ENCODE measurements at places on chromosomes 3 and 15.

DNA sequence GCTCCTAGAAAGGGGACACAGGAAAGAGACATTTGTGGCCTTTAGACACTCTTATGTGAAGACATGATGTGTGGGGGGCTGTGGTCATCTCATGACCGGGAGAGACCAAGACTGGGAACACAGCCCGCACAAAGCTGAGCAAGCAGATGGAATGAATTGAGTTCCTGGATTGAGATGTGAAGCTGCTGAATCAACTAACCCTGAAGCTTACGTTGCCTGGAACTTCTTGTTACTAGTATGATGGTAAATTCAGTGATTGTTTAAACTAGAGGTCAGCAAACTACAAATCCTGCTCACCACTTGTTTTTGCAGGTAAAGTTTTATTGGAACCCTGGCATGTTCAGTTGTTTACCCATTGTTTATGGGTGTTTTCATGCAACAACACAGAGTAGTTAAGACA lies 83.4 kb upstream of the BHLHE40 start:
- DNase-seq, result no peak

- DNase-seq, result no peak
Measured at GRCh38 chr3:102161384-102162006, 273.3 kb upstream of the ZPLD1 start.

DNA sequence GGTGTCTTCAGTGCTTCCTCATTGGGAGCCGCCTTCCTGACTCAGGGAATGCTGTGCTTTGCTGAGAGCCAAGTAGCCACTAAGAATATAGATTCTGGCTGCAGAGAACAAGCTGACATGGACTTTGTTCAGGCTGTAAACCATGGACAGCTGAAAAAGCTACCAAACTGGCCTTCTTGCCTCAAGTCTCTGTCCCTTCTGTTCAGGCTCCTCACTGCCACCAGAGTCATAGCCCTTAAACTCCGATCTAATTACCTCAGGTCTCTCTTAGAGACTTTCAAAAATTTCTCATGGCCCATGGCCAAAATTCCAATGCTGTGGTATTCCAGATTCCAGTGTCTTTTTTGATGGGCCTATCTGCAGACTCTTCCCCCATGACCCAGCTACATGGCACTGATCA lies 19.4 kb upstream of the PTX3 start:
- no peak for DNase-seq

- no peak for DNase-seq
Measured at GRCh38 chr3:52022323-52023100, 26.8 kb upstream of the RPL29 start.

- DNase-seq, result no peak
Measured at GRCh38 chr3:24740326-24740725, 245.7 kb upstream of the THRB start.

- DNase-seq, result peak; percentile 95
Measured at GRCh38 chr3:105367406-105368213, 901 bp downstream of the ALCAM start.

DNA sequence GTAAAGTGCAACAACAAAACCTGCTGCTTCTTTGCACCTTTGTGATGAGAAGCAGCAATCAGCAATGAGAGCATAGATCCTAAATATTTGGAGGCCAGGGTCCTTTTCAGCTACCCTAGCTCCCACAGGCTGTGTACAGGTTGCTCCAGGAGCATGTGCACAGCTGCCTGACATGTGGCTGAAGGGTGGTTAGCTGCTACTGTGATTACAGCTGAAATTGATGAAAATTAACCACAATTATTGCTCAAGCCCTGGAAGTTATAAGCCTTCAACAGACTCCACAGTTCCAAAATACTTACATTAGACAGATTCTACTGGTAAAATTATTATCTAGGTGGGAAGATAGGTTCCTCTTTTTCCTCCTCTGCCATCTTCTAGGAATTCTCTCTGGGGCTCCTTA lies 28.5 kb downstream of the COMMD2 start:
- DNase-seq, result no peak

DNA sequence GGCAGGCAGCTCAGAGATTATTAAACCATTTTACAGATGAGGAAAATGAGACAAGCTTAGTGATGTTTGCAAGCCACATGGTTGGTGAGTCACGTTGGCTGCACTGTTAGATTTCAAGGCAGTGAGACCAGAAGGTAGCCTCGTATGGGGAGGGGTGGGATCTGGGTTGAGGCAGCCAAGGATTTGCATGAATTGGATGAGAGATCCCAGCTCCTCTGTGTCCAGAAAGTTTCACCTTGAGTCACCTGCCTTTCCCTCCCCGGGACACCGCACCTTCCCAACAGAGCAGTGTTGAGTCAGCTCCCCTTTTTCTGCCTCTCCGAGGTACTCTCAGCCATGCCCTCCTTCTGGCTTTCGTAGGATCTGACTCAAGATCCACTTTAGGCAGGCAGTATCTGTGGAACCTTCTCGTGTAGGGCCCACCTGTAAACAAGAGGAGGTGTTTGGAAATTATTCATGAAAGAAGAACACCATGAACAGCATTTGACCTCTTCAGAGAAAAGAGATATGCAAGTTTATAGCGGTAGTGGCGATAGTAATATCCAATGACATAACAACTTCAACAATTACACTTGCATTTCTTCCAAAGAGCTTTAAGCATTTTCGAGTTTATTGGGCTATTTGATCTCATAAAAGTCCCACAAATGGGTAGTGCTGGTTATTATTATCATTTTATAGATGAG lies 46.8 kb upstream of the VPS8 start:
- DNase-seq, result no peak

GRCh38 chr15:68552773-68553172 lies 26.0 kb upstream of the CORO2B start:
- no peak for DNase-seq

DNA sequence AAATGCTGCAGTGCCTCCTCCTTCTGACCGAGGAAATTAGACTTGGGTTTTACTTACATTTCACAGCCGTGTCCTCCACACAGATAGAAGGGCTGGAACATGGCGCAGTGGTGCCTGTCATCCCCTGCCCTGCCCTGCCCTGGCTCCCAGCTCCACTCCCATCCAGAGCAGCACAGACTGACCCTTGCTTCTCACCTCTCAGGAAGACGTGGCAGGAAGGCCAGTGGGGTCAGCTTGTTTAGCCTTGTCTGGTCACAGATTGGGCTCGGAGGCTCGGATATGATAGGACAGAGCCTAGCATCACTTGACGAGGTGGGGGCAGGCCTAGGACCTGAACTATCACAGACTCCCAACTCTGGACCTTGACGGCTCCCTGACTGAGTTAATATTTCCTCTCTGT lies 88.5 kb downstream of the LINGO1 start:
- DNase-seq, result no peak

GRCh38 chr3:65958216-65958615 lies 80.5 kb downstream of the MAGI1 start:
- DNase-seq, result no peak

- no peak for DNase-seq
Measured at GRCh38 chr3:197093871-197094270, 64.3 kb upstream of the MELTF start.

- DNase-seq, result no peak
Measured at GRCh38 chr3:103033841-103034240, 599.0 kb downstream of the ZPLD1 start.

DNA sequence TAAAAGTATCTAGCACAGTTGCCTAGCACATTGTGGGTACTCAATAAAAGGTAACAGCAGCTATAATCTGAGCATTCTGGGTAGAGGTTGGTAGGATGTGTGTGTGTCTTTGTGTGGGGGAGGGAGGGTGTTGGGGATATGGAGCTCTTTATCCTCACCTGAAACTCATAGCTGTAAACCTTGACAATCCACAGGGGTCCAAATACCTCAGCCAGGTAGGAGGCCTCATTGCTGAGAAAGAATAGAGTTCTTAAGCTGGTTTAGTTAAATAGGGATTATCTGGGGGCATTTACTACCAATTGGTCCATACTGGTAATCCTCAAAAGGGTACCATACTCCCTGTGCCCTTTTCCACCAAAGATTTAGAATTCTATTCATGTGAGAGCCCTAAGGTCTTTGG lies 3.9 kb downstream of the SERF2 start:
- no peak for DNase-seq

DNA sequence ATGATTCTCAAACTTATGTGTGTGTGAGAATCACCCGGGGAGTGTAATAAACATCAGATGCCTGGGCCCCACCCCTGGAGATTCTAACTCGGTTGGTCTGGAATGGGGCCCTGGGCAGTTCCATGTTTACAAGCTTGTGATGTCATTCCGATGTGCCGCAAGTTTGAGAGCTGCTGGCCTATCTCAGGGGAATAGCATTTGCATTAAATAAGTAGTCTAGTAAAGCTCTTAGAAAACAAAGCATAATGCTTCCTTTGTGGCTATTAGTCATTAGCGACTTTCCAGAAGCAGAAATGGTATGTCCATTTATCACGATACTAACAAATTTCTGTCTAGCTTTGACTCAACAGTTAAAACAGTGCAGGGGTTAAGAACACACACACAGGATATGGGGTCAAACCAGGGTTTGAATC lies 20.9 kb downstream of the PGBD4 start:
- peak; percentile 68 for DNase-seq

DNA sequence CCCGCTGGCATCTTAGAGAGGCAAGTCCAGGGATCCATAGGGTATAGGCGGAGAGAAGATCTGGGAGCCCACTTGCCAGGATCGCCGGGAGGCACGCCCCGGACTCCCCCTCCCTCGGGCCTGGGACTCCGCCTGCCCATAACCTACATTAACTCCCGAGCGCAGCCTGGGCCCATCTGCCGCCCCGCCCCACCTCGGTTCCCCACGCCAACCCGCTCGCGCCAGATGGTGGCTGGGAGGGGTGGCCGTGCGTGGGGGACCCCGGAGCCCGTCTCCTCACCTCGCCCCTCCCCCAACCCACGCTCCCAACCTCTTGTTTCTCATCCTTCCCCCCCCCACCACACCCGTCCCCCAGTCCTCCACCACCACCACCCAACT lies 1.7 kb upstream of the DLL4 start:
- no peak for DNase-seq

- DNase-seq, result no peak
Measured at GRCh38 chr15:67724691-67725375, 100.5 kb upstream of the SKOR1 start.

DNA sequence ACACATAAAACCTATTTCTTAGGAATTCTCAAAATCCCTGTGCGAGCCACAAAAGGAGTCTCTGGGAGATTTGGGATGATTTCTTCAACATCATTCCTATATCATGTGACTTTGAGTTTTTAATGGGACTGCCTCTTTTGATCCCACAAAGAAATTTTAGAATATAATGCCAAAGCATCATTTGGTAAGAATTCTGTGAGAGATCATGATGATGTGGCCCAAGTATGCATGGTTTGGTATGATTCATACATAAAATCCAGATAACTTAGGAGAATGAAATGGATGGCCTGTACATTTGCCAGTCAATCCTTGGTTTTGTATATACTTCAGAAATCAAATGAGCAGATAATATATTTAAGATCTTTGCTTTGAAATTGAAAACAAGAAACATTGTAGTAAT lies 61.3 kb downstream of the UBE2E2 start:
- no peak for DNase-seq

DNA sequence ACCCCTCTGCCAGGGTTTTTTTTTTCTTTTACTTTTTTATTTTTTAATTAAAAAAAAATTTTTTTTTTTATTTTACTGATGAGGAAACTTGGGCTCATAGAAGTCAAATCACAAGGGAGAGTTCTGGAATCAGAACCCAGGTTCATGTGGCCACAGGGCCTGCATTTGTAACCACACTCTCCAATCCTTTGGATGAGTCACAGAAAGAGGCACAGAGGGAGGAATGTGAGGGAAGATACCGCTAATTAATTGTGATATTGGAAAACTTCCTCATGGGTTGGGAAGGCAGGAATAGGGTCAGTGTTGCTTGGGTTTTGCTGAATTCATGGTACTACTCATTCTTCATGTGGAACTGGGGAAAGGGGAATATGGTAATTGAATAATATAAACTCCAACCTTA lies 132.9 kb upstream of the SLC6A11 start:
- no peak for DNase-seq

- DNase-seq, result no peak
Measured at GRCh38 chr3:184832044-184832443, 20.1 kb downstream of the VPS8 start.

GRCh38 chr15:52440414-52440813 lies 88.3 kb downstream of the MYO5A start:
- DNase-seq, result no peak

GRCh38 chr15:58985443-58985842 lies 2.0 kb upstream of the RNF111 start:
- no peak for DNase-seq
